ENCODE measurements at places on chromosomes 12 and 14.

- peak; percentile 65 for DNase-seq
Measured at GRCh38 chr12:104682790-104683279, 226.1 kb downstream of the CHST11 start.

DNA sequence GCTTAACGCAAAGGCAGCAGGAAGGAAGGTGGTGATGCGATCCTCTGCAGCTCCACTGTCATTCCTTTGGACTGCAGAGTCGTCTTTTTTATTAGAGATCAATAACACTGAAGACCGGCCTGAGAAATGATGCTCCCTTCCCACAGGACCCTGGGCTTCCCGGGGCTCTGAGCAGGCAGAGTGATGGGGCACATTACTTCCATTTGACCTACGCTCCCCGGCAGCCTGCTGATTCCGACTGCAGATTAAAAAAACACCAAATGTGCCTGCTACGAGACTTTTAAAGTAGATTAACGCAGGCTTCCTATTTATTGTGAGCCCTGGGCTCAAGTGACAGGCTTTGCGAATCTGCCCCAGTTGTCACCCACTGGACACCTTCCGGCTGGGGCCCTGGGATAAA, 37.5 kb downstream of the KCNA1 start:
- DNase-seq: no peak

DNA sequence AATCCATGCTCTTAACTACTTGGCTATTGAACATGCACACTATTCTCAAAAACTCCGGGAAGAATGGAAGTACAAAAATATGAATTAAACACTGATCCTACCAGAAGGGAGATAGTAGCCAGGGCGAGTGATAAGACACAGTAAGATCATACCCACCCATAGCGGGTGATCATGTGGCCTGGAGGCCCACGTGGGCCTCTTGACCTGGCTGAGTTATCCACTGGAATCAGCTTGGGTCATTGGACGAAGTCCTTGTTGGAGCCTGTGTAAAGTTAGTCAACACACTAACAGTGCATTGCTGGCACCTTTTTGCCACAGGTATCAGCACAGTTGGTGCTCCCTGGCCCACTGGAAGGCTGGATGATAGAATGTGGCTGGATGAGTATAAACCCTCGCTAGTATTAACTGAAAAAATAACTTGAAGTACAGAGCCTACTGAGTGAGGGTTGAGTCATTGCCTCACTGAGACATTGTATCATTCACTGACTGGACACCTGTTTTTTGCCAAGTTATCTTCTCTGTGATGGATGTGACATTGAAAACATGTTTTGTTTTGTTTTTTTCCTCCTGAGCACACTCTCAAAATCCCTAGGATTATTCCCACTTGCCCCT, 149.2 kb upstream of the FUT8 start:
- no peak for DNase-seq

DNA sequence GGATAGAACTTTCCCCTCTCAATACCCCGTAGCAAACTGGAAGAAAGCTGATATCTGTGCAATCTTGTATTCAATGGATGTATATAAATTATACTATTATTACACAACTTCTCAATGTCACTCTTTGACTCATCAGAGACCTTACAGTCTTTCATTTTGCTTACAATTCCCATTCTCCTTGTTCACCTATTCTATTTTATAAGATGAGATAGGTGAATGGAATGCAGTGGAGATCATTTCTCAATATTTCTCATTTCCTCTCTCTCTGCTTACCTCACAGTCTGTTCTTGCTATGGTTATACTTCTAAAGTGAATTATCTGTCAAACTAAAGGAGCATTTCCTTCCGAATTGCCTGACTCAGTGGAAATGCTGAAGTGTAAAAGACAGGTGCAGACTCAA, 14.9 kb downstream of the FOXA1 start:
- DNase-seq: no peak

DNA sequence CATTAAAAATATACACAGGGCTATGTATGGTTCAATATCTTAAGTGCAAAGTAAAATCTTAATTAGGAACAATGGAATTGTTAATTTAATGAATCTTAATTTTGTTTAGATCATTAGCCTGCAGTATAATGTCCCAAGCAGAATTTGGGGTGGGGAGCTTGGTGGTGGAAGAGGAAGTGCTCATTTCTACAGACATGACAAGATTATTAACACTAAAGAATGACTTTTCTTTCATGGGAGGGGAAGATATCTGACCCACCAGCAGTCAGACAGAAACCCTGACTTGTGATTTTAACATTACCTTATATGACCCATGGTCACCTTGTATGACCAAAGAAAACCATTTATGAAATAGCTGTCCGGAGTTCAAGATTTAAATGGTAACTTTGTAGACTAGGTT, 41.3 kb upstream of the HIF1A start:
- no peak for DNase-seq

DNA sequence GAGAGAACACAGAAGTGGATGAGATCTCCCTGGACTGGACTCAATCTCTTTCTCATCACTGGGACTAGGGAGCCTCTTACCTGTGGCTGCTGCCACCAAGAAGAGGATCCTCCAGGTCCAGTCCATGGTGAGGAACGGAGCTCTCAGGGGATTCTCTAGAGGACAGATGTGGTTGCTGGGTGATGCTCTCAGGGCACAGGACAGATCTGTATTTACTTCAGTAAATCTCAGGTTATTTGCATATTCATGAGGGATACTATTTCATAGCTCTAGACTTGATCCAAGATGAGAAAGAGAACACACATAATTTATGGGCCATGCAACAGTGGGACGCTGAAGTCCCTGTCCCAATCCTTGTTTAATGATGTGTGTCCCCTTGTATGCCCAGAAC, 460.5 kb downstream of the TMEM121 start:
- no peak for DNase-seq

DNA sequence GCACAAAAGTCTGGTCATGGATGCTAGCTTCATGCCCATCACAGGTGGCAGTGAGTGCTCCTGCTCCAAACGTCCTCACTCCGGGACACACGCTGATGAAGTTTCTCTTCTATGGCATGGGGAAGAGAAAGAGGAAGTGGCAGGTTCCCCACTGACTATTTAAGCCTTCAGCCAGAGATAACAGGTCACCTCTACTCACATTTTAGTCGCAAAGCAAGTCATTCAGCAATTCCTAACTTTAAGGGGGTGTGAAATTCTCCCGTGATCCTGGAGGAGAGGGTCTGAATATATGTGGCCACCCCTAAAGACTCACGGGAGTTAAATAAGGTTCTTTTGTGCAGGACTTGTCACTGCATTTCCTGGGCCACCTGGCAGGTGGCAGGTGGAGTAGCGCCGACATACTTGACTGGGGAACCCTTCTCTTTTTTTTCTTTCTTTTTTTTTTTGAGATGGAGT, 18.8 kb upstream of the RCOR1 start:
- no peak for DNase-seq

DNA sequence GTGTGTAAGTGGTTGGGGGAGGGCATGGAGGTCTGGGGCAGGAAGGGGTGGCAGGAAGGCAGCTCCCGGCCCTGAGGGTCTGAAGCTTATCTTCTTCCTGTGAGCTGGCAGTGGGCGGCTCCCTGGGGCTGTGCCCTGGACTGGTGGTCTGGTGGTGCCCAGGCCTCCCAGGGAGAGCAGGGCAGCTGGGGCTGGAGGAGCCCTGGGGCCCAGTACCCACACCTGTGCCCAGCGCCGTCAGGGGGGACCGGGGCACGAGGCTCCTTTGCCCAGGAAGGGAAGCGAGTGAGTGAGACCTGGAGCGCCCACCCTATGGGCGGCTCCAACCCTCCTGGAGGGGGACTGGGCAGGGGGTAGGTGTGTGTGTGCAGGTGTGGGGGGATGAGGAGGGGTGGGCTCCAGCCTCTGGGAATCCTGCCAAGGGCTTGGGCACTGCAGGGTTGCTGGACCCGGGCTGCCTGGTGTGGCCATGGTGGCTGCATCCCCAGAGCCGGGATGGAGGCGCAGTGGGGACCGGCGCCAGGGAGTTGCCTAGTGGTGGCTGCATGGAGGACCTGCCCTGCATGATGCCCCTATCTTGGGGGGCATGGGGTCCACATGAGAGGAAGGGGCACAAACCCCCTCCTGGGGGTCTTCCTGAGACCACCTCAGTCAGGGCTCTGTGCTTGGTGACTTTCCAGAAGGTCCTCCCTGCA, 353.6 kb downstream of the TMEM121 start:
- no peak for DNase-seq

DNA sequence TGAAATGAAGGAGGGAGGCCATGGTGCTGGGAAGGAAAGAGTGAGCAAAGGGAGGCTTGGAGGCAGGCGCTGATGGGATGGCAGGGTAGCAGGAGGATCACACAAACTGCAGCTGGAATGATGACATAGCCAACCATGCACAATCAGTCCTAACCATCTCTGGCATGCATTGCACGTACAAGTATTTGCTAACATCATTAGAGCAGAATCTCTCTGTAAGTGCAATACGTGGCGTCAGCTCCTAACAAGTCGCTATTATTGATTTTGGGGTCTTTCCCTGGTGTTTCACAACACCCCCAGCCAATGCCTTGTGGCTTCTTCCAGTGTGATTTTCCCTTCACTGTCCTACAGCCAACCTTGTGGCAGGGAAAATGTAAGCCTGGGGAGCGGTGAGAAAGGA, 18.5 kb downstream of the BDKRB1 start:
- DNase-seq: no peak

- DNase-seq: no peak
Measured at GRCh38 chr12:84741692-84742091, 170.9 kb downstream of the SLC6A15 start.

GRCh38 chr14:35390577-35391387, 13.8 kb downstream of the NFKBIA start:
- no peak for DNase-seq

GRCh38 chr12:23193552-23193951, 568.6 kb downstream of the ETNK1 start:
- no peak for DNase-seq

- no peak for DNase-seq
Measured at GRCh38 chr12:113005762-113006161, 27.4 kb downstream of the OAS2 start.

- no peak for DNase-seq
Measured at GRCh38 chr14:105142651-105143450, 25.7 kb downstream of the JAG2 start.

DNA sequence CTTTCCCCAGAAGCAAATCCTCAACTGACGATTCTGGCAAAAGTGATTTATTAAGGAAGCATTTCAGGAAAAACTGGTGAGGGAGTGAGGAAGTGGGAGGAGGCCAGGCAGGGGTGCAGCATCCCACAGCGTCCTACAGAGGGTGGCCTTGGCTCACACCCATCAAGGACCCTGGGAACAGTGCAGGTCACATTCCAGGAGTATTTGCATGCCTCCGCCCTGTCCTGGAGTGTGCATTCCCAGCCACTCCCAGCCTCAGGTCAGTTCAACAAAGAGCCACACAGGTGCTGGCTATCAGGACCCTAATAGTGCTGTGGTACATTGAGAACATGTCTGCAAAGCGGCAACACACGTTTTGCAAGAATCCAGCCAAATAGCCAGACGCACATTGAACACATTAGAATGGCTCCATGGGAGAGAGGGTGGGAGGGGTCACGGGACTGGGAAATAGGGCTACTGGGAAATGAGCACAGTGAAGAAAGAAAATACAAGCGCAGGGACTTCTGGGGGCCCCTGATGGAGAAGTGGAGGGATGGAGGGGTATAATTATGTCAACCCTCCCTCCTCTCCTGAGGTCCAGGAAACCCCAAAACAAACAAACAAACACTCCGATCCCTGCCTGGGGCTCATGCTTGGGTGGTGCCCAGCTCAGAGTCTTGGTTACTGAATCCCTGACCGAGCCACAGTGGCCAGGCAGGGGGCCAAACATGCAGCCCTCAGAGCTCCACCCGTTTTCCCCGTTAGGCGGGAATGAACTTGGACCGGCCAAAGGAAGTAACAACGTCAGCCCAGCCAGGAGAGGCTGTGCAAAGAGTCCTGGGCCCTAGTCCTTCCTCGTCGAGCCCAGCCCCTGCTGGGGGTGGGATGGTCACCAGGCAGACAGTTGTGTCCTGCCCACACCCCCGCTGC, 36.5 kb downstream of the CMKLR1 start:
- DNase-seq: no peak

DNA sequence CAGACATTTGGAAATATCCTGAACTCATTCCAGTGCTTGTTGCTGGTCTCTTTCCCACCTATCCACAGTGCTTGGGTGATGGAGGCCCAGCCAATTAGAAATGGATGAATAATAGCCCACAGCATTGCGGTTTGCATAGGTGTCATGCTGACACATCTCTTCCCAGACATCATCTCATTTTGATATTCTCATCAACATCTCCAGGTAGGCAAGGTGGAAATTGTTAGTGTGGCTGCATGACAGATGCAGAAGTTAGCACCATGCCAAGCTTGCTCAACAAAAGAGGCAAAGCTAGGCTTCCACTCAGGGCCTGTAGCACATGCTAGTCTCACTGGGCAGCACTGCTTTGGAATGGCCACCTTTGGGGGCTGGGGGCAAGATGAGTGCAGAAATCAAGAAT, 1118.9 kb downstream of the VRK1 start:
- no peak for DNase-seq

GRCh38 chr12:6635856-6636531, at the start of gene LPAR5:
Gene LPAR5, minus strand, starts transcription at chr12:6635959. Its CDS starts 14,711 bp downstream, at chr12:6621248.
- DNase-seq: no peak

All from stimulated activated CD4-positive, alpha-beta T cell treated with anti-CD3 and anti-CD28 coated beads, Interleukin-2, amount 100 ng/mL, for 48 hours (primary cell).